ENCODE measurements at places on chromosomes 6 and 20.

DNA sequence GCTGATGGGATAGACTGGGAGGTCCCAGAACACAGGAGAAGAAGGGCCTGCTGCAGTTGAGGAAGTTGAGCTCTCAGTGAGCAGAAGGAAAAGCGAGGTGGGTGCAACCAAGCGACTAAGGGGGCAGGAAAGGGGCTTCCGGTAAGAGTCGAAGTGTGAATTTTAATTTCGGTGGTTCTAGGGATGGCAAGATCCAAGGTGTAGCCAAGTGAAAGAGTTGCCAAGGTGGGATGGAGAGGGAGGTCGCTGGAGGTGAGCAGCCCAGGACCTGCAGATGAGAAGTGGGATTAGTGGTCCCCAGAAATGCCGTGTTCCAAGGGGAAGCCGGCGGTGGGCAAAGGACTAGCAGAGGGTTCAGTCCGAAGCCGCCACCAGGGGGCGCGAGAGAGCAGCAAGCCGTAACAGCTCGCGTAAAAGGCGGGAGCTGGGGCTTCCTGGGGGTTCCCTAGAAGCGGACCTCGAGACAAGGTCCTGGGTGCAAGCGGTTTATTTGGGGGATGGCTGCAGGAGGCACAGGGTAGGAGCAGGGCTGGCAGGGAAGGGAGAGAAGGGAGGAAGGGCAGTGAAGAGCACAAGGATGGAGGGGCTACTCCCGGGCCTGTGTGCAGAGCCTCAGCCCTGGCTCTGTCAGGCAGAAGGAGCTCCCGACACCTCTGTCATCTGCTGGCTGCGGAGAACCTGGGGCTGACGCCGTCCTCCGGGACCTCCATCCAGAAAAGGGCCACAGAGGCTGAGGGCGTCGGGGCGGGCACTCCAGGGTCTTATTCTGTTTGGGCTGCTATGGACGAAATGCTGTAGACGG lies 103.6 kb downstream of the PAX1 start:
- no peak for DNase-seq

DNA sequence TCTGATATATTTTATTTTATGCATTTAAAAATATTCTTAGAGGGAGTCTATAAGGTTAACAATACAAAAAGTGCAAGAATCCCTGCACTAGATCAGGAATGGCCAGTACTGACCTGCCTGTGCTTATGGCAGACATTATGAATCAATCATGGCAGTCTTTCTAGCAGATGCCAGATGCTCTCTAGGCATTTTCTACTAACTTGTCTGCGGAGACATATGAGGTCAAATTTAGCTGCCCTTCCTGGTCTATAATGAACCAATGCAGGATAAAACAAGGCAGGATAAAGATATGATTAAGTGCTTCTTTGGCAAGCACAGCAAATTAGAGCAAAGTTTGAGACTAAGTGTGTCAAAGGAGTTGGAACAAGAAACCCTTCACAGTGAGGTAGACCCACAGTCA lies 46.6 kb upstream of the RNF24 start:
- no peak for DNase-seq

GRCh38 chr6:148502083-148502772 lies 159.6 kb downstream of the SASH1 start:
- DNase-seq = no peak

GRCh38 chr6:44147256-44147655 lies 11.4 kb upstream of the CAPN11 start:
- DNase-seq = no peak

DNA sequence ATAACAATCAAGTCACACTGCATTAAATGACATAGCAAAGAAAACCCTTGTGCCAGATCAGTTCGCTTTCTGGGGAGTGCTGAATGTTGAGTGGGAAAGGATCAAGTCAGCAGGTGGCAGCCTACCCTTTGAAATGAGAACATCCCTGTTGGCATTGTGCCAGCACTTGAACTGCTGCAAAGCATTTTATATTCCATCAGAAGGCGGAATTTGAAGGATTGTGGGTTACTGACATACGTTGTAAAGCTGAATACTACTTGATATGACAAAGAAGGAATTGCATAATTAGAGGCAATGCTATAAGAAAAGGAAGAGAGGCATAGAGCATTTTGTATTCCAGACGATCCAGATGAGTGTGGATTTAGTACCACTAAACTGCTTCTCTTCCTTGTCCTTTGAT lies 26.5 kb downstream of the BCKDHB start:
- no peak for DNase-seq

DNA sequence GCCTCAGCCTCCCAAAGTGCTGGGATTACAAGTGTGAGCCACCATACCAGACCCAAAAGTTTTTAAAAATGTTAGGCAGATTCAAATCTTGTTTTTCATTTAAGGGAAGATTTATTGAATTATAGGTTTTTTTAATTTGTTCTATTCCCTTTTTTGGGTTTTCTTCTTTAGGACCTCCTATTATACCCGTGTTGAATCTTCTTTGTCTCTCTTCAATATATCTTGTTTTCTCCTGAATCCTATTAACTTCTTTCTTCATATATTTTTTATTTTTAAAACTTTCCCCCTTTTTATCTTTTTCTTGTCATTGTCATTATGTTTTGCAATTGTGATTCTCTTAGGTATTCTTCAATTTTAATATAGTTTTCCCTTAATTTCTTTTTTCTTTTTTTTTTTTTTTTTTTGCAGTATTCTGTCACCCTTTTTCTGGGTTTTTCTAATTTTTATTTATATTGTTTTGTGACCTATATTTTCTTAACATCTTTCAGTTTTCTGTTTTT lies 45.9 kb upstream of the NOP56 start:
- no peak for DNase-seq

DNA sequence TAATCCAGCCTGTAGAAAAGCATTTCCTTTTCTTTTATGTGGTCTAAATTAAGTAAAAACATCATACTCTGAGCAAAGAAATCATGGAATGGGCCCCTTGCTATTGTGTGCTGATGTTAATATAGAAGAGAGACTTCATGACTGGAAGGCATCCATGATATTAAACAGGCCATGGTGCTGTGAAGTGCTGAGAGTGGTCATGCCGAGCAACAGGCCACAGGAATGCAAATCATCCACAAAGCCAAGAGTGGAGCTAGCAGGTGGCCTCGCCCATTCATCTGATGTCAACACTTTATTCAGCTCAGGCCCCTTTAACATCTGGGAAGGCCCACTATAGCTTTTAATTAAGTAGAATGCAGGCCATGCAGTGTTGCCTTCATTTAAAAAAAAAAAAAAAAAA lies 115.2 kb upstream of the HMGCLL1 start:
- no peak for DNase-seq

DNA sequence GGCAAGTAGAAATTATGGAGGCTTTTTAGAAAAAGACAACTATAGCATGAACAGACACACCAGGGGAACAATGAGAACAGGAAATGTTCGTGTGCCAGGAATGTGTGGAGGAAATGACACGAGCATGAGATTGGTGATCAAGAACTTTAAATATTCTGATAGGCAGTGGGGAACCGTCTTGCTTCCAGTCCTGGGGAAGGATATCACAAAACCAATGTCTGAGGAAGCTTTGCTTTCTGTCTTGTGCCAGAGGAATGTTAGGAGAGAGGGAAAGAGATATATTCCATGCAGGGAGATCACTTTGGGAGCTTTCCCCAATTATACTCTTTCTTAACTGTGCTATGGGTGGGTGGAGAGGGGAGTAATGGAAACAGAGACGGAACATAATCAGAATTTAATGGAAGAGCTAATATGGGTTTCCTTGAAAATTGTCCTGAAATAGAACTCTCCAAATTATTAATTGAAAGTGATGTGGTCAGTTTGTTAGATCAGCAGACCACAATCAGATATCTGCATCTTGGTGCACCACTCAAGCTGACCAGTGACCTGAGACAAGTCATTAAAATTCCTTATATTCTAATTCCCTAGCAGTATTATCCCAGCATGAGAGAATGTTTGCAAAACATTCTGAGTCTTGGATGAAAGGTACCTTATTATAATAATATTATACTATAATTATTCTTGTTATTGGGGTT lies 178.2 kb downstream of the SOX4 start:
- no peak for DNase-seq

GRCh38 chr20:50378170-50379000 lies 131.8 kb upstream of the PTPN1 start:
- DNase-seq = no peak

DNA sequence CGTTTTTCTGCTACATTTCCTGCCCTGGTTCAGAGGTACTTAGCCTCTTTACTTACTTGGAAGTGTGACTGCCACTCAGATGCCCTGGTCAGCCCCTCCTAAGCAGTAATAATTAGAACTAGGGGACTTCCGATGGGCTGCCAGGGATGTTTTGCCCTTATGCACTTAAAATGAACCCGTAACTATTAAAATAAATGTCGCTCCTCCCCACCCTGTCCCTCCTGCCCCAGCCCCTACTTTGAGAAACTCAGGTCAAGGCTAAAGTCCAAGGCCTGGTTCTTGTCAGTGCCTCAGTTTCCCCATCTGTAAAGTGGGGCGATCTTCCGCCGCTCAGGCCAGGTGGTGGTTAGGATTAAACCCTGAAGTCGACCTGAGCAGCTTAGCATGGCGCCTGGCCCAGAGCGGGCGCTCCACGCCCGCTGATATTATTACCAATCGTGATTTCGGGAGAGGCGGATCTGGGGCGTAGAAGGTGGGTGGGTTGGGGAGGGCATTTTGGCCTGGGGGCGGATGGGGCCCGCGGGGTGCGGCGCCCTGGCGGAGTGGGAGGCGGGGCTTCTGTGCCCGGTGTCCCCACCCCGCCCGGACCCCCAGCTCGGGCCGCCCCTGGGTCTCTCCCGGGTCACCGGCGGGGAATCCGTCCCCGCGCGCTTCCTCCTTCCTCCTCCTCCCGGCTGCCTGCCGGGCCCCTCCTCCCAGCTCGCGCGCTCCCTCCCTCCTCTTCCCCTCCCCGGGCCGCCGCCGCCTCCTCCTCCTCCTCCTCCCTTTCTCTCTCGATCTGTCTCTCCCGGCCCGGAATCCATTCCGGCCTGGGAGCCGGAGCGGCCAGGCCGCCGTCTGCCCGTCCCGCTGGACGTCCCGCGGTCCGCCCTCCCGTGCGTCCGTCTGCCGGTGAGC lies at the start of gene SRC:
SRC (plus strand) TSS at position 802 of the 897 bp plus-strand sequence. CDS start 38,014 bp downstream, outside the sequence.
- DNase-seq = peak; percentile 47

- no peak for DNase-seq
Measured at GRCh38 chr6:124958759-124959354, 3.4 kb upstream of the RNF217 start.

GRCh38 chr6:27591699-27592480 lies 119.0 kb upstream of the ZNF184 start:
- DNase-seq = no peak

- DNase-seq = no peak
Measured at GRCh38 chr20:49424536-49424935, 57.9 kb downstream of the KCNB1 start.

- DNase-seq = no peak
Measured at GRCh38 chr20:47334022-47334551, 22.4 kb downstream of the ZMYND8 start.

GRCh38 chr6:132143258-132143657 lies 192.1 kb upstream of the CCN2 start:
- DNase-seq = no peak

DNA sequence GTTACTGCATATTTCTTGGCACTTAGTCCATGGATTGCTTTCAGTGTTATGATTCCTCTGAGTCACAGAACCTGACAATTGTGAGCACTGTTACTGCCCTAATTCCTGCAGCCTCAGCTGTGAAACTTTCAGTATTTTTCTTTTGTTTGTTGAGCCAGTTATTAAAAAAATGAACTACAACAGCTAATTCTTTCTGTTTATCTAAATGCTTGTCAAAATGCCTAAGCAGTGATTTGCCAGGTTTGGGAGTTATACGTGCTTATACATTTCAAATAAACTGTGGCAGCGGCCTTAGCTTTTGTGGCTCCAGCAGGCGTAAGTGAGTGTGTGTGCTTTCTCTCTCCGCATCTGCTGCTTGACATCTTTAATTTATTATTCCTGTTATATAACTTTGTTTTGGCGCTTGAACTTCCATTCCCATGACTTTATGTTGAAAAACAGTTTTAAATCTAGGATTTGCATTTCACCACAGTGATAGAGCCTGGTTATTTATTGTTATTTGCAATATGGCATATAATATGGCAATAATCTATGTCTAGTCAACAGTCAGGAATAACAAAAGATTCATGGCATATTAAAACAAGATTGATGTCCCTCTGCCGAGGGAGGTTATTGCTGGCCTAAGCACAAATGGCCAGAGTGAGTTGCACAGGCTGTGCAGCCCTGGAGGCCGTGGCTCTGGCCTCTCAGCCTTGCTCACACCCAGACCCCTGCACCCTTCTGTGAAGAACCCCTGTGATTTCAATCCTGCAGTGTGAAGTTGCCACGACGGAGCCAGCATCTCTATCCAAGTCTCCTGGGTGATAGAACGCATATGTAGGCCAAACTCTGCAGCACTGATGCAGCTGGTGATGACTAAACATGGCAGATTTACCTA lies 303.4 kb downstream of the THBS2 start:
- no peak for DNase-seq

- peak; percentile 29 for DNase-seq
Measured at GRCh38 chr6:1917626-1918371, 308.1 kb downstream of the FOXC1 start.

DNA sequence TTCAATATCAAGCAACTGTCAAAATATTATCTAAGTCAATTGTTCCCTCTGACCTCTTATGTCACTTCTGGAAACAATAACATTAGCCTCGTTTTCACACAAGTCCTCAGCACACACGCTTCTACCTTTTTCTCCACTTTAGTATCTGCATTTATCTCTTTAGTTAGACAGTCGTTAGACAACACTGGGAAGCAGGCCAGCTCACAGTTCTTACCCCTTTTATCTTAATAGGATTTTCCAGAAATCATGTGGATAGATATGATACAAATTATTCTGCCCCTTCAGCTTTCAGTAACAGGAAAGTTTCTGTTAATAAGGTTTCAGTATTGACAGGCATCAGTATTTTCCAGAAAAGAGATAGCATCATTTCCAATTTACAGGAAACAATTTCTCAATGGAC lies 25.9 kb upstream of the HAO1 start:
- no peak for DNase-seq

Measured in stimulated activated CD8-positive, alpha-beta memory T cell treated with anti-CD3 and anti-CD28 coated beads, Interleukin-7, amount 100 ng/mL, for 4 hours (primary cell).